ENCODE measurements at places on chromosomes 1 and 21.

- no peak for DNase-seq
Measured at GRCh38 chr21:31983120-31983519, 110.3 kb downstream of the HUNK start.

GRCh38 chr21:40658311-40658710, 188.6 kb downstream of the DSCAM start:
- DNase-seq: no peak

- DNase-seq: no peak
Measured at GRCh38 chr1:118931876-118932275, 56.3 kb downstream of the TBX15 start.

DNA sequence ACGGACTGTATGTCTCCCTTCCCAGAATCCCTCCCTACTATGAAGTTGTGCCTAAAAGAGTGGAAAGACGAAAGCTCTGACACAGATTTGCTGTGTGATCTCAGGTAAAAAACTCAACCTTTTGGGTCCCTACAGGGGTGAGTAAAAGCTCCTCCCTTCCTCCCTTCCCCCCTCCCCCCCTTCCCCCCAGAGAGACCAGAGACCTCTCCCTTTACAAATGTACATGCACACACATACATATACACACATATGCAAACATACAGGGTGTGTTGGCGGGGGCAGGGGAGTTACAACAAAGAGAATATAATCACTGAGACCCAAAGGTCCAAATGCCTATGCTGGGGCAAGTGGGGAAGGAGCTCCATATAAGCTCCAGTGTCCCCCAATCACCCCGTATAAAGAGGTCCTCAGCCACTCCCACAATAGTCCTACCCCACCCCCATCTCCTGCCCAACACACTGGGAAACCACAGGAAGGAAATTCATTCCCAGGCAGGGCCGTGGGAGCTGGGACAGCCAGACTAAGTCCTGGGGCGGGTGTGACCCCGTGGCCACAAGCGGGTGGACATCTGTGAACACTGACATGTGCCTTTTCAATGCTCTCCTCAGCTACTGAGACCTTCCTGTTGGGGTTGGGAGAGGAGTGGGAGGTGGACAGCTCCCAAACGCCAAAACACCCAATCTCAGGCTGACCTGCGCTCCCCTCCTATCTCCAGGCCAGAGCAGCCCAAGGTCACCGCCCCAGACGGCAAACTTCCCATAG, 2.0 kb downstream of the MEF2D start:
- DNase-seq: no peak

GRCh38 chr1:91617285-91617765, 116.7 kb downstream of the CDC7 start:
- DNase-seq: no peak

DNA sequence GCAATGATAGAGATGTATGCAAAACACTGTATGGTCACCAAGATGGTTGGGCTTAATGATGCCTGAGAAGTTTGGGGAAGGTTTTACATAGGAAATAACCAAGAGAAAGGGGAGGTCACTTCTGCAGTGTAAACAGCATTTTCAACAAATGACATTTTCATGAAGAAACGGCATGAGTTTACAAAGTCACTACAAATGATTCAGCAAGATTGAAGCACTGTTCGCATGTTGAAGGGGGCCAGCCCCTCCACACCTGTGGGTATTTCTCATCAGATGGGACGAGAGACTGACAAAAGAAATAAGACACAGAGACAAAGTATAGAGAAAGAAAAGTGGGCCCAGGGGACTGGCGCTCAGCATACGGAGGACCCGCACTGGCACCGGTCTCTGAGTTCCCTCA, 234.1 kb upstream of the POGK start:
- no peak for DNase-seq

GRCh38 chr1:82044536-82044935, 243.8 kb downstream of the ADGRL2 start:
- DNase-seq: no peak
